Stimulated activated CD8-positive, alpha-beta memory T cell treated with anti-CD3 and anti-CD28 coated beads, Interleukin-4, amount 100 ng/mL, for 48 hours (primary cell): ENCODE measurements at places on chromosomes 13 and 19.

DNA sequence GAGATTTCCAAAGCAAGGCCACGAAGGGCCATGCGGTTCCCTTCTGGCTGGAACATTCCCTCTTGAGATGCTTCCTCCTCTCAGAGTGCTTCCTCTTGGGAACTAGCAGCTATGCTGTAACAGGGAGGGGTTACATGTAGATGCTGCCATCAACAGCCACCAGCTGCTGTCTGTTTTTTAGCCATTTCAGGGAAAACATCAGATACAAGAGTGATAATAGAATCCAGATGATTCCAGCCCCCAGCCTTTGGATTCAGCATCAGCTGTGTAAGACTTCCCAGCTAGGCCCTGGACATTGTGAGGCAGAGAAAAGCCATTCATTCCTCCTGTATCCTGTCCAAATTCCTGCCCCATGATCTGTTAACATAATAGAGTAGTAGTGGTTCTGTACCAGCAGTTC lies 8.2 kb upstream of the ZNF177 start:
- DNase-seq: no peak

DNA sequence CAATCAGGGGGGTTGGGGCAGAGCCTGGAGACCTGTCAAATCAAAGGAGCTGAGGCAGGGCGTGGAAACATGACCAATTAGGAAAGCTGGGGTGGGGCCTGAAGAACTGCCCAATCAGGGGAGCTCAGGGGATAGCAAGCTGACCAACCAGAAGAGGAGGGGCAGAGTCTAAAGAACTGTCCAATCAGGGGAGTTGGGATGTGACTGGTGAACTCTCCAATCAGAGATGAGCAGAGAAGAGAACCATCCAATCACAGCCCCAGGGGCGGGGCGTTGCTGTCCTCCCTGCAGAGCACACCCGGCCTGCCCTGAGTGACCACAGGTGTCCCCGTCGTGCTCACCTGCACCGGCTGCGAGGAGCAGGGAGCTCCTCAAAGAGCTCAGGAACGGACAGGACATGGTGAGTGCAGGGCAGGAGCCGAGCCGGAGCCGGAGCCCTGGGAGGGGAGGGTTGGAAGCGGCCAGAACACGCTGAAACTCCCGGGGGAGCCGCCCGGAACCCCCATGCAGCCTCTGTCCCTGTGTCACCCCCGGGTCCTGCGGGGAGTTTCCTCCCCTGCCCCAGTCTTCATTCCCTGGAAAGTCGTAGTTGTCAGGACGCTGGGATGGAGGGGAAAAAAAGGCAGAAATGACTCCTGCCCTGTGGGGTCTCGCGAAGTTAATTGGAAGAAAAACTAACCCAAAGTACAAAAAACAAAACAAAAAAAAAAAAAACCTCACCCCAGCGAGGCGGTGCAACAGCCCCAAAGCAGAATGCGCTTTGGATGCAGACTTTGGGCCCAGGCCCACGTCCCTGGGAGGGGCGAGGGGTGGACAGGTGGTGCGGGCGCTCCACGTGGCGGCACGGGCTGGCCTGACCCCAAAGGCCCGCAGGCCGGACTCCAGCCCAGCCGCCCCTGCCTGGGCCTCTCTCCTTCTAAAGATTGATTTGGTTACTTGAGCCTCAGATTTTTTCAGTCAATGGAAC lies at the start of gene ZNF556:
ZNF556 (plus strand) TSS at position 311 of the 967 bp plus-strand sequence; CDS start at position 398, 87 bp downstream.
- no peak for DNase-seq

GRCh38 chr19:49348305-49349189 lies 13.3 kb downstream of the CD37 start:
- DNase-seq: no peak

GRCh38 chr19:17842663-17843291 lies 5.0 kb downstream of the JAK3 start:
- DNase-seq: no peak

DNA sequence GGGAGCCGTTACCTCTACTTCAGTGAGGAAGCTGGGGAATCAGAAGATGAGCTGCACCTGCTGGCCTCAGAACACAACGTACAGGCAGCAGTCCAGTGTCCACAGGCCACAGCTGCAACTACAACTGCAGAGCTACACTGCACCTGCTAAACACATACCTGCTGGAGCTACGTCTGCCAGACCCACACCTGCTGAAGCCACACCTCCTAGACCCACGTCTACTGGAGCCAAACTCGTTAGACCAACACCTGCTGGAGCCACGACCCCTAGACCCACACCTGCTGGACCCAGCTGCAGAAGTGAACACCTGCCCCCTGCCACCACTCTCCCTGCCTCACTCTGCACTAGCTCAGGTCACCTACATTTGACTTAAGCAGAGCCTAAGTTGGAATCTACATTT lies 169.9 kb downstream of the USP12 start:
- no peak for DNase-seq

- no peak for DNase-seq
Measured at GRCh38 chr13:48038761-48039160, 1.2 kb downstream of the NUDT15 start.

GRCh38 chr19:5005096-5005495 lies 36.2 kb downstream of the KDM4B start:
- DNase-seq: no peak

GRCh38 chr13:113528813-113529180 lies 38.3 kb upstream of the DCUN1D2 start:
- DNase-seq: no peak

GRCh38 chr19:15178629-15179308 lies 22.0 kb downstream of the NOTCH3 start:
- DNase-seq: no peak

- no peak for DNase-seq
Measured at GRCh38 chr19:17324357-17325114, 10.1 kb downstream of the ANO8 start.

GRCh38 chr13:108360139-108360538 lies 90.6 kb downstream of the TNFSF13B start:
- no peak for DNase-seq
